ENCODE measurements at places on chromosomes 11 and 22. TPM values are rescaled to one million over a fixed set of nuclear protein-coding genes. Genes with fewer than 3 reads are reported as not detected.

Gene PATE4
- not detected for total RNA-seq

Gene GRAP2
- 19.5 TPM for total RNA-seq

DNA sequence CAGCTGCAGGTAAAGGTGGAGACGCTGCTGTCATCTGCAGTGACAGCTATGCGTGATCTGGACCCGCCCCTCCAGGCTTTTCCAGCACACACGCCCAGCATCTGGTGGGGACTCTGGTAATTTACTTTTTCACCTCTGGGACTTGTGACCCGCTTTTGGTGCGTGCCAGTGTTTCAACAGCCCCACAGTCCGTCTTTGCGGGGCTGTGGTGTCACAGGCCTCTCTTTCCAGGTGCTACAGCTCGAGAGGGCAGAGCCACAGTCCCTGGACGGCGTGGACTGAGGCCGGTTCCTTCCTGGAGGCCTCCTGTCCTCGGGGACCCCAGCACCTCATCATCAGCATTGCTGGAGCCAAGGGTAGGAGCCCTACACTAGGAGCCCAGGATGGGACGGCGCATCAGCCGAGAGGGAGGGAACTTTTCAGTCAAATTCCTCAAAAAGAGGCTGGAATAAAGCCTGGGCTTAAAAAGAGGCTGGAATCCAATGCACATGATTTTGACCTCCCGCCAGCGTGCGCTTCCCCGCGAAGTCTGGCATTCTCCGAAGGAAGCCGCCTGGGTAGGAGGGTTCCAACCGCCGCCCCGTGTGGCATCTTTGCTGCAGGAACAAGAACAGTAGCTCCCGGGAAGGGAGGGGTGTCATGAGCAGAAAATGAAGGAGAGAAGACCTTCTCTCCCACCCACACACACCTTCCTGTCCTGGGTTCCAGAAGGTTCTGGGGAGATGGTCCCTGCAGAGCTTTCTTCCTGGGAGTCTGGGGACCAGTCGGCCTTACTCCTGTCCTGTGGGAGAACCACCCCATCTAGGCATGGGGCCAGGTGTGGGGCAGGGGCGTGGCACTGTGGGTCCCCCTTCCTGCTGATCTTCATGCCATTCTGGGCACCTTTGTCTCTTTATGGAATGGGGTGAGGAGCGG lies 25.7 kb upstream of the KRTAP5-7 start:
- DNase-seq = no peak

Gene C11orf42
- not detected for total RNA-seq

GRCh38 chr11:119759324-119759723 lies 30.3 kb upstream of the NECTIN1 start:
- no peak for DNase-seq

Gene TMEM123
- 187 TPM for total RNA-seq

- no peak for DNase-seq
Observed at GRCh38 chr11:65491614-65492386, 7.0 kb upstream of the MALAT1 start.

Gene KCNJ11
- 0.95 TPM for total RNA-seq
